SK-N-DZ (cell line): ENCODE measurements at places on chromosomes 11 and 22.

DNA sequence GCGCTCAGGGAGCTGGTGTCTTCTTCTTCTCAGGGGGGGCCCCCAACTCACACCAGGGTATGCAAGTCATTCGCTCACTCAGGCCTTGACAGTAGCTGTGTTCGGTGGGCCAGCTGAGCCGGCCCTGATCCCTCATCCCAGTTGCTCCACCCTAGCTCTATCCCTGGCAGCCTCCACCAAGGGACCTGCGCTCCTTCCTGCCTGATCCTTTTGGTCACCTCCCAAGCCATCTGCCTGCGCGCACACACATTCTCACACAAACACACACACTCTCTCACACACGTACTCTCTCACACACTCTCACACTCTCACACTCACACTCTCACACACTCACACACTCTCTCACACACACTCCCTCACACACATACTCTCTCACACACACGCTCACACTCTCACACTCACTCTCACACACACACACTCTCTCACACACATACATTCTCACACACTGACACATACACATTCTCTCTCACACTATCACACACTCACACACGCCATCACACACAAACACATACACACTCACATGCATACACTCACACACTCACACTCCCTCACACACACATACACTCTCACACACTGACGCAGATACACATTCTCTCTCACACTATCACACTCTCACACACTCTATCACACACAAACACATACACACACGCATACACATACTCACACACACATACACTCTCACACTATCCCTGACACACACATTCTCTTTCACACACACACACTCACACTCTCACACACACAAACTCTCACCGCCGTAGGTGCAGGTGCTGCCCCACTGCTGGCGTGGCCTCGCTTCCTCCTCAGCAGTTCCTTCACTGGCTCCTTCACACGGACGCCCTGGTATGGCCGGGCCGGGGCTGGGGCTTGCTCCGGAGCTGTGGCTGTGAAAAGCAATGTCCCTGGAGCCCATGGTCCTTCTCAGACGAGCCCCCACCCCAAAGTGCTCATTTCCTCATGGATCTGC lies 20.8 kb downstream of the POU2AF1 start:
- DNase-seq: no peak

- no peak for DNase-seq
These were observed 11.7 kb downstream of the TRPM5 start for GRCh38 chr11:2432628-2433071.

- no peak for DNase-seq
These were observed 4.6 kb downstream of the AP5B1 start for GRCh38 chr11:65776196-65776595.

- no peak for DNase-seq
These were observed 779.1 kb downstream of the BRD1 start for GRCh38 chr22:49048591-49048990.

GRCh38 chr11:46277622-46278386 lies at the start of gene CREB3L1:
TSS of gene CREB3L1 (plus strand) at chr11:46277662. CDS start at chr11:46278112, 450 bp downstream.
- DNase-seq: no peak

DNA sequence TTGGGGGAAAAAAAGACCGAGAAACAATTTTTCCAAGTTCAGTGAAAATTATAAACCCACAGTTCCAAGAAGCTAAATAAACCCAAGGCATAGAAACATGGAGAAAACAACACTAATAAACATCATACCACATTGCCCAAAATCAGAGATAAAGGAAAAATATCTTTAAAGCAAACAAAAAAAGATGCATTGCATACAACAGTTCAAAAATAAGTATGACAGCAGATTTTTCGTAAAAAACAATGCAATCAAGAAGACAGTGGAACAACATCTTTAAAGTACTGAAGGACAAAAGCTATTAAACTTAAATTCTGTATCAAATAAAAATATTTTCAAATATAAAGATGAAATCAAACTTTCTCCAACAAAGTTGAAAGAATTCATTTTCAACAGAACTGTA lies 921.3 kb downstream of the METTL15 start:
- no peak for DNase-seq

DNA sequence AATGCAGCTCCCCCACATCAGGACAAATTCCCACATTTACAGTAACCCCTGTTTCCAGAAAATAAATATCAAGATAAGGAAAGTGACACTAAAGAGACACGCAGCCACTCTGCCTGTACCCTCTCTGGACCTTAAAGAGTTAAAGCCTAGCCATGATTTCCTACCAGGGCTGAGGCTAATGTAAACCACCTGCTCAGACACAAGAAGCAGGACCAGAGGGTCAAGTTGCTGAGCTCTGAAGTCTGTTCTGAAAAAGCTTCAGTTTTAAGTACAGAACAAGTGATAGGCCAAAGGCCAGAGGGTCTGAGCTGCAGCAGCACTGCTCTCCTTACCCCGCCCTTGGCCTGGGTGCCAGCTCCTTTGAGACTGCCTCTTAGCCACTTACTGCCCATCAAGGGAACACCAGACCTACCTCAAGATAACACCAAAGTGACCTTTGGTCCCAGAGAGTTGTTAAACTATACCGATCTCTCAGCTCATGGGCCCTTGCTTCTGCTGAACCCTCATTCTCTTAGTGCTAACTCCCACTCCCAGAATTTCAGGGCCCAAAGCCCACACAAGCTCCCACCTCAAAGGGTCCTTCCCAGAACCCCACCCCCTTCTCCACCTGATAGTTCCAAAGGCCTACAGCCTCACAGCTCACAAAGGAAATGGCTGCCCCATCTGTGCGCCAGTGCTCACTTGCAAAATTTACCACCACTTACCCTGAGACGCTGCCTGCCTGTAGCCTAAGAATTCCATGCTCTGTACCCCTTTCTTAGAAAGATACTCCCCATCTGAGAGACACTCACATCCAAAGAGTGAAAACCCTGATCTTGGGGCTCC lies 40.5 kb downstream of the IL18BP start:
- DNase-seq: peak; percentile 66

GRCh38 chr11:78893996-78894395 lies 319.3 kb upstream of the NARS2 start:
- no peak for DNase-seq

DNA sequence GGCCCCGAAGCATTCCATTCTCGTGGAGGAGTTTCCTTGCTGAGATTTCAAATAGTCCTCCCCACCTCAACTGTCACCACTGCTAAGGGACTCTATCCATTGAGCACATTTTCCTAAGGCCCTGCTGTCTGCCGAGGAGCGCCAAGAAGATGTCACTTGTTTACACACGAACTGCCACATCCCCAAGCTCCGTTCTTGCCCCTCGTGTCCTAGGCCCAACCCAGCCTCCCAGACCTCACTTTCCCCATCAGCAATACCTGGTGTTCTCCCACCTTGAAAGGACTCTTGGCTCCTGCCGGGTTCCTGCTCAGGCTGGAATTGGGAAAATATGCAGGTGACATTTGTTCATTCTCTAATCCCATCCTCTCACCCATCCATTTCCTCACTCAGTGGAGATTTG lies 4.0 kb upstream of the MYO7A start:
- no peak for DNase-seq

- no peak for DNase-seq
These were observed 1.9 kb downstream of the CLDN5 start for GRCh38 chr22:19522190-19522880.

DNA sequence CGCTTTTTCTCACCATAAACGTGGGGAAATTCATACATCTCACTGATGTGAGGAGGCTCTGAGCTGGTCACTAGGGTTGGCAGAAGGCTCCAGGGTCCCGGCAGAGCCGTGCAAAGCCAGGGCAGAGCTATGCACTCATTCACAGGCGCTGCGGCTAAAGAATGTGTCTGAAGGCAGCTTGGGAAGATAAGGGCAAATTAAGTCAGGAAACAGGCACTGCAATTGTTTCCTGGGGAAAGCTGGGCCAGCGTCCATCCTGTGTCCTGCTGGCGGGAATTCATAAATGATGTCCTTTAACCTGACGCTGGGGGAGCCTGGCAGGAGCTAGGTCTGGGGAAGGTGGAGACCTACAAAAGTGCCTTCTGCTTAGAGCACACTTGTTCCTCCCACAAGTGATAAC lies 27.6 kb downstream of the PKNOX2 start:
- DNase-seq: no peak

DNA sequence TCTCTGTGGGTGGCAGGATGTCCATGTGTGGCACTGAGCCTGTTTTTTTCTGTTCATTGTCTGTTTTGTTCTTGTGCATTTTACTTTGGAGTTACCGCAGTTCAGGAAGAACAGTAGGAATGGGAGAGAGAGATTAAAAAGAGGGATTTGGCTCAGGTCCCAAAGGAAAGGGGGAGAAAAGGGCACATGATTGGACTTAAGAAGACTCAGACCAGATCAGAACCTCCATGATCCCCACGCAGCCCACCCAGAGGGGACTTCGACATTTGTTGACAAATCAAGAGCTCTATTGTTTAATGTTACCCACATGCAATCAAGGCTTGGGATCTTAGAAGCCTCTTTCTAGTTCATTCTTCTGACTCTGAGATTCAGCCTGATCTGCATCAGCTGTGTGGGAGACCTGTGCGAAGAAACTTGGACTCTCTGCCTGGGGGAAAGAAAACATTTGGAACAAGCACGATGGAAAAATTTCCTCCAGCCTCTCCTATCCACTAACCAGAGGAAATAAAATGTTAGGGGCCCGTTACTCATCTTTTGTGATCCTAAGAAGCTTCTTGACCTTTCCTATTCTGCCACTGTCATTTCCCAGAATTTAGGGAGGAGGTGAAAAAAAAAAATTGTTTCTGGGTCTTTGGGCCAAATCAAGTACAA lies 119.2 kb downstream of the SPON1 start:
- DNase-seq: no peak

- DNase-seq: no peak
These were observed 68.9 kb upstream of the CAPRIN1 start for GRCh38 chr11:33982661-33983060.

- DNase-seq: no peak
These were observed 86.5 kb downstream of the FAM76B start for GRCh38 chr11:95703049-95703448.

DNA sequence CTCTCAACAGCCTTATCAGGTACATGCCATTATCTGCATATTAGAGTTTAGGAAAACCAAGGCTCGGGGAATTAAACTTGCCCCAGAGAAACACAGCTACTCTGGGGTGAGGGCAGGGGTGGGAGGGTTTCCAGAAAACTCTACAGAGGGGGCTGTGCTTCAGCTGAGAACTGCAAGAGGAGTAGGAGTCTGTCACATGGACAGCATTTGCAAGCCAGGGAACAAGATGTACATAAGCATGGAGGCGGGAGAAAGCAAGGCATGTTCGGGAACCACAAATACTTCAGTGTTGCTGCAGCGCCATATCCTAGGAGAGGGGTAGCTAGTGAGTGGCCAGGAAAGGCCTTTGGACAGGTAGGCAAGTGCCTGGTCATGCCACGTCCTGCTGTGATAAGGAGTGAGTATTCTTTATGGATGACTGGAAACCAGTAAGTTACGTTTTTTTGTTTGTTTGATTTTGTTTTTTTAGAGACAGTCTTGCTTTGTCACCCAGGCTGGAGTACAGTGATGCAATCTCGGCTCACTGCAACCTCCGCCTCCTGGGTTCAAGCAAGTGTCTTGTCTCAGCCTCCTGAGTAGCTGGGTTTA lies 57.2 kb downstream of the GRAMD1B start:
- DNase-seq: no peak

DNA sequence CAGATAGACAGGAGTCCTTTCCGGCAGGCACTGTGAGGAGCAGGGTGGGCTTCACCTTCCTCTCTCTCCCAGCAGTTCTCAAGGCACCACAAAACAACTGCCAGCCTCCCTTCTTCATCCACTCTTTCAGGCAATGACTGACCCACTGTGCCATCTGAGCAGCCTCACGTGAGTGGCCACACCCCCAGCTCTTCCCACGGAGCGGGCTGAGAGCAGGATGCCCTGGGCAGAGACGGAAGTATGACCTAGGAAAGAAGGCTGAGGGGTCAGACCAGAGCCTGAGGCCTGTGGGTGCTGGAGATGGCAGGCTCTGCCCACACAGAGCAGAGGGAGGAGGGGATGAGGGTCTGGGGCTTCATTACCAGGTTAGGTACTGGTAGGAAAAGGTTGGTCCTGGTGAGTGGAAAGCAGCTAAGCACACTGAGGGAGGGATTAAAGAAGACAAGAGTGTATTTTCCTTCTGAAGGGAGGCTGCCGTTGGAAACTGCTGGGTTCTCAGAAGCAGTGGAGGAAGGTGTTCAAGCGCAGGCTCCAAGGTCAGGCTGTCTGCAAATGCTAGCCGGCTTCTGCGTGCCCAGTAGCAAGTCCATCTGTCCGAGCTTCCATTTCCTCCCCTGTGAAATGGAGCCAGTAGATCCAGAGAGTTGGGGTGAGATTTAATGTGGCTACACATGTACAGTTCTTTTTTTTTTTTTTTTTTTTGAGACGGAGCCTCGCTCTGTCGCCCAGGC lies 4.6 kb downstream of the NLRP6 start:
- no peak for DNase-seq

GRCh38 chr11:75784085-75784478 lies 15.5 kb downstream of the DGAT2 start:
- no peak for DNase-seq

DNA sequence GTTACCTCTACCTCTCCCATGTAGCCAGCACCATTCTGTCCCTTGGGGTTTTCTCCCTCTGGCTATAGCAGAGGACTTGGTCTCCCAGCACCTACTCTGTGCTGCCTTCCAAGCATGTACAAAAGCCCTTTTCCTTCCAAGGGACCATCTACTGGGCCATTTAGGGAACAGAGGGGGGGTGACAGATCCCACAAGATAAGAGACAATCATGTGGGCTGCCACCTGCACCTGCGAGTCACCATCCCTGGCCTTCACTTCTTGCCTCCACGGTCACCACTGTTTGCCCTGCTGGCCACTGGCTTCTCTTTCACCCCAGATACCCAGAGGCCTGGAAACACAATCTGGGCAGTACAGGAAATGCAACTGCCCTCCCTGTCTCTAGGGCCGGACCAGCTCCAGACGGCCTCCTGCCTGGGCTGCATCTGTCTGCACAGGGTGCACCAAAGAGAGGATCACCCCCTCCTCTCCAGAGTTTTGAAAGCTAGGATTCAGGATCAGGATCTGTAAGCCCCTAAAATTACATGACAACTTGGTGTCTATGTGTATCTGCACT lies 160.8 kb upstream of the NECTIN1 start:
- DNase-seq: no peak
